ENCODE measurements at places on chromosomes 13 and 19.

DNA sequence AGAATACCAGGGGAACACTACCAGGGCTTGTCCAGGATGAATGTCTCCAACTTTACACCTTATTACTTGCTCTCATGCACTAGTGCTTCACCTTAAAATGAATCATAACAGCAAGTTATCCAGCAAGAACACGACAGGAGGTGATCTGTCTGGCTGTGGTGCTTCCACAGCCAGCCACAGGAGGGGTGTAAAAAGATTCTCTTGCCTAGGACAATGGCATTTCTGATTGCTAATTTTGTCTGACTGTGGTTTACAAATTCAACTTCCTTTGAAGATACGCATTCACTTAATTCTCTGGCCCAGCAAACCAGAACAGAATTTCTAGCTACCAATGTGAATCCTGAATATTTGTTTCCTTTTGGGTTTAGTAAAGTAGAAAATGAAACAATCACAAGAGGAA is 23.1 kb upstream of the COG3 start:
- no peak for DNase-seq

DNA sequence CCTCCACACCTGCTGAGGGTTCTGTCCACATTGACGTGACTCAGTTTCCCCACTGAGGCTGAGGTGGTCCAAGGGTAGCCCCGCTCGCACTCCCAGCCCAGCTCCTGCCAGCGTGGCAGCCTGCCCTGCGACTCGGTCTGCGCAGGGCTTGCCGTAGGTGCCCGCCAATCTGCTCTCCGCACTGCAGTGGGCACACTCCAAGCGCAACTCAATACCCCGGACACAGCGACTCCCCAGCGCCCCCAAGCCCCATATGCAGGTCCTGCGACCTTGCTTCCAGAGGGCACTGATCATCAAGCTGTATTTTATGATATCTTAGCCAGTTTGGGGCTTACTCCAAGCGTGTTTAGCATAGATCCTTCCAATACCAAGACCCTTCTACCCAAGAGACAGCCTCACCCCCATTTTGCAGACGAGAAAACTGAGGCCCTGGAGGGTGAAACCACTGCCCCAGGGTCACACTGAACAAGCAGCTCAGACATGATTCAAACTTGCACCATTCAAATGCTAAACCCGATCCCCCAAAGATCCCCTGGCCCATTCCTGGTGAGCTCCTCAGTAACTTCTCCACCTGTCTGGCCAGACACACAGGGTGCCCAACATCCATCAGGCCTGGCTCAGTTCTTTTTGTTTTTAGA is 13.5 kb downstream of the PTPRS start:
- DNase-seq, result no peak

GRCh38 chr19:16368385-16369305 is 44.0 kb downstream of the KLF2 start:
- no peak for DNase-seq

- no peak for DNase-seq
Observed at GRCh38 chr13:83498045-83498444, 384.2 kb downstream of the SLITRK1 start.

GRCh38 chr13:68748038-68748437 is 1359.6 kb upstream of the ATXN8OS start:
- DNase-seq, result no peak

- DNase-seq, result no peak
Observed at GRCh38 chr13:42720113-42720857, 61.1 kb upstream of the FAM216B start.

DNA sequence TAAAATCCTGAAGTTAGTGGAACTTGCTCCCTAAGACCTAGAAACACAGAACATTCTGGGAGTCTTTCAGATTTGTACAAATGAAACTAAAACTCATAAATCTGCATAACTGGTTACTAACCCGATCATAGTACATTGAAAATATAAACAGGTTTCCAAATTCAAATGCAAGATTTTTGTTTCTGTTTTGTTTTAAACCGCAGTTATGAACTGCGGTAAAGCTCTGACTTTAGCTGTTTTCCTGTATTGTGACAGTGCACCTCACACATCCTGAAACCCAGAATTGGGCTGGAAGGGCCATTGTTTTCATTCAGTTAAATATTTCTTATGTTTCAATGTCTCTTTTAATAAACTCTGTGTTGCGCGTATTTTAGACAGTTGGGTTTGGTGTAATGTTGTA is 204.7 kb downstream of the SHISA2 start:
- no peak for DNase-seq

DNA sequence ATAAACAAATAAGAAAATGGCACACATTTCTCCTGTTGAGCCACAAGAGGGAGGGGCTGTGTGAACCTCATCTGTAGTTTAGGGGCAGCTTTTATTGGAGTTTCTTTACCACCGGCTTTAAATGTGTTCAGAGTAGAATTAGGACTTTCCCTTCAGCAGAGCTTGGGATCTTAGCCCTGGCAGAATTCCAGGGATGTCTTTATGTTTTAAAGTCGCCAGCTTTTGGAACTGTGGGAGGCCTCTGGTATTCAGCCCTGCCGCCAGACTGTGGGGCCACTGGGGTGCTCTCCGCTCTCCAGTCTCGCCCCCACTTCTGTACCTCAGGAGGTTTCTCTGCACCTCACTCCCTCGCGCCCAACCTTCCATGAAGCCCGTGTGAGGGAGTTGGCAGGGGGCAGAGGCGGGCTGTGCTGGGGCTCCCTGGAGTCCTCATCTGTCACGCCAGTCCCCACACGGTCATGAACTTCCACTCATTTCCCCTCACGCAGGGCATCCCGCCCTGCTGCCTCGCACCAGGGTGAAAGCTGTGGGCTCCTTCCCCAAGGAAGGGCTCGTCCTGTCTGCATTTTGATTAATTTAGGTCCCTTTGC is 31.5 kb downstream of the CCDC8 start:
- DNase-seq, result no peak

GRCh38 chr19:29577649-29577963 is 28.5 kb upstream of the POP4 start:
- no peak for DNase-seq

GRCh38 chr13:37884674-37885073 is 15.1 kb upstream of the TRPC4 start:
- no peak for DNase-seq

- no peak for DNase-seq
Observed at GRCh38 chr19:50258918-50259372, 55.5 kb downstream of the MYH14 start.

DNA sequence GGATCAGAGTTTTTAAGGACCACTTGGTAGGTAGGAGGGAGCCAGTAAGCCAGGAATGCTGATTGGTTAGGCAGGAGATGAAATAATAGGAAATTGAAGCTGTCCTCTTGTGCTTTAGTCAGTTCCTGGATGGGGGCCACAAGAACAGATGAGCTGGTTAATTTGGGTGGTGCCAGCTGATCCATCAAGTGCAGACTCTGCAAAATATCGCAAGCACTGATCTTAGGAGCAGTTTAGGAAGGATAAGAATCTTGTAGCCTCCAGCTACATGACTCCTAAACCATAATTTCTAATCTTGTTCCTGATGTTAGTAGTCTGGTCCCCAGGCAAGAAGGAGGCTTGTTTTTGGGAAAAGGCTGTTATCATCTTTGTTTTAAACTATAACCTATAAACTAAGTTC is 117.9 kb upstream of the GPR12 start:
- DNase-seq, result no peak

All from frontal cortex (tissue), 4 donors.